Stimulated activated CD8-positive, alpha-beta memory T cell treated with anti-CD3 and anti-CD28 coated beads, Interleukin-15, amount 100 ng/mL, for 4 hours (primary cell): ENCODE measurements at places on chromosomes 7 and 10.

DNA sequence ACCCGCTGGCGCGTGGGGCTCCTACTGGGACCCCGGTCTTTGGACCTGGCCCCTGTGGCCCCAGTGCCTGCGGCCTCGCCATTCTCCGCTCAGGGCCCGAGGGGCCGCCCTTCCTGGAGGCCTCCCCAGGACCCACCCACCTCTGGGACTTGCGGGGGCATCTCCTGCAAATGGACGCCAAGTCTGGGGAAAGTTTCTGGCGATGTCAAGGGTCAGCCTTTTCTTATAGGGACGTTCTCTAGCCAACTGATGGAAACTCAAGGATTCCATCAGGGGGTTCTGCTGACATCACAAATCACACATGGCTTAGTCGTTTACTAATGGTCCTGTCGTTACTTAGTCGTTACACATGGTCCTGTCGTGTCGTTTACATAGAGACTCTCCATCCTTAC, 57.7 kb upstream of the RHOBTB1 start:
- no peak for DNase-seq

DNA sequence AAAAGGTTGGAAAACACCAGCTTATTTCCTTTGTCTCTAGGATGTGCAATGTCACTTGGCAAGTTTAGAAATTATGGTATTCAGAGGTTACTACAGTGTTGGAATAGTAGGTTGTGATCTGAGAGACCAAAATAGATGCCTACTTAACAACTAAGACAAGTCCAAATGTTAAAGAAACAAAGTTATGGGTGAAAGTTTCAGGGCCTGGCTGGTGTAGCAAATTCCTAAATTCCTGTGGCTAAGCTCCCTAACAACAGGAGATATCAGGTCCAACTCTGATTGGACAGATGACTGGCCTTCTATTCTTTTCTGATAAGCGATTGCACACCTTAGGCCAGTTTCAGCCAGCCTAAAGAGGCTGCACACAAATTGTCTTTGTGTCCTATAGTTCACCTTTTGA, 873.5 kb downstream of the REEP3 start:
- DNase-seq: no peak

GRCh38 chr7:4682621-4683042, 537 bp downstream of the FOXK1 start:
- DNase-seq: no peak

DNA sequence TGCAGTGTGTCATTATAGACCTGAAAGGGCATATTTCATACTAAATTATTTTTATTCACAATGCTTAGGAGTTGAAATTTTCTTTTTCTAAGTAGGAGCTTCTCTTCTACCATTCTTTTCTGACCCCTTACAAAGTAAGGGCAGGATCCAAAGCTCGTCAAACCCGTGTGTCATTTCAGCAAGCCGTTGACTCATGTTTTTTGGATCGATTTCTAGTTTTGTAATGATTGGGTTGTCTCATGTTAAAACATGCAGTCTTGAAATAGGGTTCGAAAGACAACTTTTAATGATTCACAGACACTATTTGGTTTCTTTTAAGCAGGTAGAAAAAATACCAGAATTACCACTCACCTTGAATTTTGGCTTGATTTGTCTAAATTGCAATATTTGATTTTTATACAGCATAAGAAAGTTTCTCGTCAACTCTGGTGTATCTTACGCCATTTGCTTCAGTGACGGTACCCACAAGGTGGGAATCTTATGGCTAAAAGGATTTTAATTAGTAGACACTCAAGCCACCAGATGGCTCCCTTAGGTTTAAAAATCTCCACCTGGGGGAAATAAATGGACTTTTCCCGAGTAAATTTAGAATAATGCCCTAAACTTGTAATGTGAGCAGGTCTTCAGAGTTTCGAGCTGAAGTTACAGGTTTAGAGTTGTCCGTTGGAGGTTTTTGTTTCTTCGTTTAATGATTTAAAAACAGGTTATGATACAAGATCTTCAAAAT, 283.4 kb downstream of the CCDC3 start:
- DNase-seq: no peak

GRCh38 chr10:119026301-119027110, 3.0 kb upstream of the NANOS1 start:
- DNase-seq: no peak

GRCh38 chr10:13161857-13162271, 506 bp downstream of the MCM10 start:
- no peak for DNase-seq

DNA sequence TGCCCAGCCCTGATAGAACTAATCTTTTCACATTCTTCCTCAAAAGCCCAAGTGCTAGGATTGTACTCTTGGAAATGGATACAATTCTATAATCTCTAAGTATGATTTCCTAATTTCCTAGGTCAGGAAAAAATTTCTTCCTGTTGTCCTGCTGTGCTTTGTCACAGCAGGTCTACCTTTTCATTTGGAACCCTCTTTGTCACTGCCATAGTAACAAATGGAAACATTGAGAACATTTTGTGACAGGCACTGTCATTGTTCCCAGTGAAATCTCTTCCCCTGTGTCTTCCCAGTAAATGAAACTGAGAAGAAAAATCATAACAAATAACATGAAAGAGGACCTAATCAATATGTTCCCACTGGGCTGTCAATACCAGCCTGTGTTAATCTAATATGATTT, 150.9 kb upstream of the KAT6B start:
- no peak for DNase-seq

DNA sequence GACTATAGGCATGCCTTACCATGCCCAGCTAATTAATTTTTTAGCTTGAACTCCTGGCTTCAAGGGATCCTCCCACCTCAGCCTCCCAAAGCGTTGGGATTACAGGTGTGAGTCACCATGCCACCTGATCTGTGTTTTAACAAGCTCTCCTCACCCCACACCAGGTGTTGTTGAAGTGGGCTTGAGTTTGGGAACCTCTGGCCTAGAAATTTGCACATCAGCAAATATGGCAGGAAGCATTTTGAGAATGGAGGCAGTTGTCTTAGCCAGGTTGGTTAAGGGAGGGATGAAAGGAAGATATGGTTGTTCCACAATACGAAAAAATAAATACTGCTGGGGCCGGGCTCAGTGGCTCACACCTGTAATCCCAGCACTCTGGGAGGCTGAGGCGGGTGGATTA, 433.1 kb downstream of the TYW1 start:
- no peak for DNase-seq

GRCh38 chr10:120505866-120506265, 48.8 kb downstream of the PLPP4 start:
- DNase-seq: no peak

DNA sequence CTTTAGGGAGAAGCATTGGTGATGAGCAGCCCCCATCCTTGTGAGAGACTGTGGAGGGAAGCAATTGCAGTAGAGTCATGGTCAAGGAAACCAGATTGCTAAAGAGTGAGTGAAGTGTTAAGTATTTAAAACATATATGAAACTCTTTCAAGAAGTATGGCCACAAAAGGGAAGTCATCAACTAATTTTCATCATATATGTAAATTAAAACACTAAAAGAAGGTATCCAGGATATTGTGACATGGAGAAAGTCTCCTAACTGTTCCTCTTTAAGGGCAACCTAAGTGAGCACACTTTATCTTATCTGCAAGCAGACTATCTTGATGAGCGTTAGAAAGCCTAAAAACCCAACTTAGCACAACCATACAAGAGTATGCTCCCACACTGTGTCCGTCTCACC, 69.7 kb downstream of the CD36 start:
- no peak for DNase-seq

- DNase-seq: no peak
These were observed 431.2 kb downstream of the TNS3 start for GRCh38 chr7:47150497-47151260.

GRCh38 chr10:26251925-26252324, 35.4 kb downstream of the GAD2 start:
- no peak for DNase-seq

GRCh38 chr10:91593834-91594233, 39.0 kb downstream of the PPP1R3C start:
- DNase-seq: no peak

- no peak for DNase-seq
These were observed 10.3 kb upstream of the PARD3 start for GRCh38 chr10:34825414-34825813.

GRCh38 chr10:72487521-72487920, 132.8 kb upstream of the DNAJB12 start:
- DNase-seq: no peak

DNA sequence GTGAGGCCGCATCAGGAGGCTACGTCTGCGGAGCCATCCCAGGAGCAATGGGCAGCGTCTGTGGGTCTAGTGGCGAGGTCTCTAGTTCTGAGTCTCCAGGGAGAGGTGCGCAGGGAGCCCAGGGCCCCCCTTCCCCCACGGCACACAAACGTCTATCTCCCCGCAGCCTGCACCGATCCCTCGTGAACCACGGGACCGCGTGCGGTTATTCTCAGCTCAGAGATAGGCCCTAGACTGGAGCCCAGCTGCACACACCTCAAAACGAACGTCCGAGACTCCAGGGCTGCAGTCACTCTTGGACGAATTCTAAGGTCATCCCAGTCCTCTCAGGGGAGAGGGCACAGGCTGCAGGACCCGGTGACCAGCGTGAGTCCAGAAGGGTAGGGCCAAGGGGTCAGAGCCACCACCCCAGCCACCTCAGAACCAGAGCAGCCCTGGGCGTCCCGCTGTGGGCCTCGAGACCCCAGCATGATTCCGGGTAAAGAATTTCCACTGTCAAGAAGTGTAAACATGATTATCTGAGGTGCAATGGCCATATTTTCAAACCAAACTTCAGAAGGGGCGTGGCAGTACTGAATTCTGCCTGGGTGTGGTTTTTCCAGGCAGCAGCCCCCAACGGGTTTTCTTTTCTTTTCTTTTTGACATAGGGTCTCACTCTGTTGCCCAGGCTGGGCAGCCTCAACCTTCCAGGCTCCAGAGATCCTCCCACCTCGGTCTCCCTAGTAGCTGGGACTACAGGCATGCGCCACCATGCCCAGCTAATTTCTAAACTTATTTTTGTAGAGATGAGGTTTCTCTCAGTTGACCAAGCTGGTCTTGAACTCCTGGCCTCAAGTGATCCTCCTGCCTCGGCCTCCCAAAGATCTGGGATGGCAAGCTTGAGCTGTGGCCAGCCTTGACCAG, 57.5 kb downstream of the PWWP2B start:
- DNase-seq: no peak

GRCh38 chr7:146655928-146656797, 539.6 kb downstream of the CNTNAP2 start:
- DNase-seq: no peak

GRCh38 chr7:48140001-48140681, 31.1 kb upstream of the ABCA13 start:
- no peak for DNase-seq

- no peak for DNase-seq
These were observed 18.9 kb downstream of the RCC1L start for GRCh38 chr7:75054744-75055143.

DNA sequence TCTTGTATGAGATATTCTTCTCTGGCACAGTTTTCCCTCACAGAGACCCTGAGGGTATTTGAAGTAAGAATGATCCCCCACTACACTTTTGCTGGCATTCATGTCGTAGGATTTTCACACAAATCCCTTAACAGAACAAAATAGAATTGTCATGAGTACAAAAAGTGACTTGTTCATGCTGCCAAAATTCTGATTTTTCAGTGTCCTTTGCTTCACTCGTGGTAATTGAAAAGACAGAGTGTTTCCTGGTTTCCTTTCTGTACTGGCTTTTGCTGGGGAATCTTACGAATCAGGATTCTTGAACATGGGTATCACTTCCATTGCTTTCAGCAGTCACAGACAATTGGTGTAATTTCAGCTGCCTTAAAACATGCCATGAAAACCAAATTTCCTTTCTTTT, 756.3 kb downstream of the REEP3 start:
- no peak for DNase-seq

- no peak for DNase-seq
These were observed 20.6 kb downstream of the ACSL5 start for GRCh38 chr10:112394475-112394875.

DNA sequence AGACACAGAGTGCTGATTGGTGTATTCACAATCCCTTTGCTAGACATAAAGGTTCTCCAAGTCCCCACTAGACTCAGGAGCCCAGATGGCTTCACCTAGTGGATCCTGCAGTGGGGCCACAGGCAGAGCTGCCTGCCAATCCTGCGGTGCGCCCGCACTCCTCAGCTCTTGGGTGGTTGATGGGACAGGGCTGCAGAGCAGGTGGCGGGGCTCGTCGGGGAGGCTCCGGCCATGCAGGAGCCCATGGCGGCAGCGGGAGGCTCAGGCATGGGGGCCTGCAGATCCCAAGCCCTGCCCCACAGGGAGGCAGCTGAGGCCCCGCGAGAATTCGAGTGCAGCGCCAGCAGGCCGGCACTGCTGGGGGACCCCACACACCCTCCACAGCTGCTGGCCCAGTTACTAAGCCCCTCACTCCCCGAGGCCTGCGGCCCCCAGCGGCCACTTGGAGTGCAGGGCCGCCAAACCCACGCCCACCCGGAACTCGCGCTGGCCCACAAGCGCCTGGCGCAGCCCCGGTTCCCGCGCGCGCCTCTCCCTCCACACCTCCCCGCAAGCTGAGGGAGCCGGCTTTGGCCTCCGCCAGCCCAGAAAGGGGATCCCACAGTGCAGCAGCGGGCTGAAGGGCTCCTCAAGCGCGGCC, 7.7 kb upstream of the BET1 start:
- DNase-seq: no peak

DNA sequence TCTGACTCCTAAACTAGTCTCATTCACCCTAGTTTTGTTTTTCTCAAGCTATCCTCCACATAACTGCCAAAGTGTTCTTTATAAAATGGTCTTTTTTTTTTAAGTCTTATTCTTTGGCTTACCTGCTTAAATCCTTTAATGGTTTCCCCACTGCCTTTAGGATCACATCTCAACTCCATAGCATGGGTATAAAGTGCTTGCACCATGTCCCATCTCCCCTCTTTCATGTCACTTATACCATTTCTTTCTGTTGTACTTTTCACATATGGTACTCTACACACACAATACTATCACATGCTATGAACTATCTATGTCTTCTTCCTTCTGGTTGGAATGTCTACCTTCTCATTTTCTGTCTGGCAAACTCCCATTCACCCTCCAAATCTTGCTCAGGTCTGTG, 5.1 kb downstream of the MTPAP start:
- no peak for DNase-seq

GRCh38 chr7:155360495-155361345, 63.0 kb downstream of the INSIG1 start:
- no peak for DNase-seq

GRCh38 chr7:55878691-55879090, 8.6 kb upstream of the ZNF713 start:
- DNase-seq: no peak

GRCh38 chr10:131043039-131043691, 268.4 kb downstream of the TCERG1L start:
- no peak for DNase-seq
